ENCODE measurements at places on chromosomes 1 and 21.

- no peaks in the 10 kb centered on the region for H3K27me3 ChIP-seq
- no peak overlapping the region for H3K4me3 ChIP-seq
- H3K27ac ChIP-seq: no peak overlapping the region
- no peaks in the 10 kb centered on the region for H3K4me1 ChIP-seq
Observed at GRCh38 chr21:23853796-23854379, 1753.4 kb downstream of the MRPL39 start.

- no peaks in the 10 kb centered on the region for H3K4me1 ChIP-seq
- no peak overlapping the region for H3K4me3 ChIP-seq
- no peaks in the 10 kb centered on the region for H3K36me3 ChIP-seq
- no peaks in the 10 kb centered on the region for H3K27me3 ChIP-seq
Observed at GRCh38 chr1:105337420-105337819, 1587.7 kb downstream of the AMY1C start.

- DNase-seq: no peak
- no peaks in the 10 kb centered on the region for H3K36me3 ChIP-seq
- H3K27me3 ChIP-seq: no peaks in the 10 kb centered on the region
- peak overlapping the region; percentile 46 for H3K27ac ChIP-seq
- H3K4me3 ChIP-seq: no peak overlapping the region
Observed at GRCh38 chr1:154988058-154988954, 5.1 kb upstream of the LENEP start.

DNA sequence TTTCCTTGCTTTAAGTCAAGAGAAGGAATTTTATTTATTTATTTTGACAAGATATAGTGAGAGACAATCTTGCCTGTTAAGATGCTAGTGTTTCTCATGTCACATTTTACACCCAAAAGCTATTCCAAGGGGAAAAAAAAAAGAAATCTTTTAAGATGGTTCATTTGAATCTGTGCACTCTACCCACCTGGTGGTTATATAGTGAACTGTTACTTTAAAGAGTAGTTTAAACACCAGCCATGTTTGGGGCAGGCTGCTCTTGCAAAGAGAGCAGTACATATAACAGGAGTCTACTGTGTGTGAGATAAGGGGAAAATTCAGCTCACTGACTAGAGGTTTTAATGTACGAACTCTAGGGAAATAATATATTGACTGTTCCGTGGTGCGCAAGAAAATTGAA is 3.3 kb upstream of the ELAVL4 start:
- no peak for DNase-seq
- no peak overlapping the region for H3K27ac ChIP-seq
- H3K4me3 ChIP-seq: no peak overlapping the region
- no peaks in the 10 kb centered on the region for H3K27me3 ChIP-seq

Measured in Peyer's patch (tissue), 4 donors.